ENCODE measurements at places on chromosomes 5 and 9. TPM values are rescaled to one million over a fixed set of nuclear protein-coding genes. Genes with fewer than 3 reads are reported as not detected.

The LHX3 gene
- total RNA-seq: not detected

The ZNF474 gene
- 0.13 TPM for total RNA-seq

The GRIN3A gene
- not detected for total RNA-seq

The DIPK1B gene
- 18.1 TPM for total RNA-seq

The KCNV2 gene
- total RNA-seq: not detected

The PCDHAC2 gene
- 0.25 TPM for total RNA-seq

The SHB gene
- 47.7 TPM for total RNA-seq

The PAEP gene
- not detected for total RNA-seq

The IL7R gene
- total RNA-seq: 2.8 TPM

The SCGB3A2 gene
- not detected for total RNA-seq
